Activated CD4-positive, alpha-beta T cell treated with anti-CD3 and anti-CD28 coated beads, Interleukin-2, amount 10 ng/mL, durations not matched to agents 24 days and 14 days (primary cell): ENCODE measurements at places on chromosomes 1 and 21.

- peaks cover 12% of the 10 kb centered on the region for H3K4me1 ChIP-seq
- DNase-seq: peak; percentile 67
Measured at GRCh38 chr1:45205011-45205909, 1.1 kb downstream of the ZSWIM5 start.

DNA sequence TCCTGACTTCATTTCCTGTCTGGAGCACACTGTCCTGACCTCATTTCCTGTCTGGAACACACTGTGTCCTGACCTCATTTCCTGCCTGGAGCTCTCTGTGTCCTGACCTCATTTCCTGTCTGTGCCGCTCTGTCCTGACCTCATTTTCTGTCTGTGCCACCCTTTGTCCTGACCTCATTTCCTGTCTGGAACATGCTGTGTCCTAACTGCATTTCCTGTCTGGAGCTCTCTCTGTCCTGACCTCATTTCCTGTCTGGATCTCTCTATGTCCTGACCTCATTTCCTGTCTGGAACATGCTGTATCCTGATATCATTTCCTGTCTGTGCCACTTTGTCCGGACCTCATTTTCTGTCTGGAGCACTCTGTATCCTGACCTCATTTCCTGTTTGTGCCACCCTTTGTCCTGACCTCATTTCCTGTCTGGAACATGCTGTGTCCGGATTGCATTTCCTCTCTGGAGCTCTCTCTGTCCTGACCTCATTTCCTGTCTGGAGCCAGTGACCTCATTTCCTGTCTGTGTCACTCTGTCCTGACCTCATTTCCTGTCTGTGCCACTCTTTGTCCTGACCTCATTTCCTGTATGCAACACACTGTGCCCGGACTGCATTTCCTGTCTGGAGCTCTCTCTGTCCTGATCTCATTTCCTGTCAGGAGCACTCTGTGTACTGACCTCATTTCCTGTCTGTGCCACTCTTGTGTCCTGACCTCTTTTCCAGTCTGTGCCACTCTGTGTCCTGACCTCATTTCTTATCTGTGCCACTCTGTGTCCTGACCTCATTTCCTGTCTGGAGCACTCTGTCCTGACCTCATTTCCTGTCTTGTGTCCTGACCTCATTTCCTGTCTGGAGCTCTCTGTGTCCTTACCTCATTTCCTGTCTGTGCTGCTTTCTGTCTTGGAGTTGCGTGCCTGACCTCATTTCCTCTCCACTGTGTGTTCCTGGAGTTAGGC lies 27.6 kb downstream of the SKI start:
- H3K27me3 ChIP-seq: no peaks in the 10 kb centered on the region
- peak; percentile 94 for DNase-seq
- H3K4me3 ChIP-seq: no peak overlapping the region
- peaks cover 51% of the 10 kb centered on the region for H3K36me3 ChIP-seq
- H3K4me1 ChIP-seq: peaks cover 33% of the 10 kb centered on the region
- no peak overlapping the region for H3K27ac ChIP-seq

- no peaks in the 10 kb centered on the region for H3K27me3 ChIP-seq
- no peak overlapping the region for H3K4me3 ChIP-seq
- H3K4me1 ChIP-seq: no peaks in the 10 kb centered on the region
Measured at GRCh38 chr1:181863736-181864135, 197.8 kb downstream of the ZNF648 start.

DNA sequence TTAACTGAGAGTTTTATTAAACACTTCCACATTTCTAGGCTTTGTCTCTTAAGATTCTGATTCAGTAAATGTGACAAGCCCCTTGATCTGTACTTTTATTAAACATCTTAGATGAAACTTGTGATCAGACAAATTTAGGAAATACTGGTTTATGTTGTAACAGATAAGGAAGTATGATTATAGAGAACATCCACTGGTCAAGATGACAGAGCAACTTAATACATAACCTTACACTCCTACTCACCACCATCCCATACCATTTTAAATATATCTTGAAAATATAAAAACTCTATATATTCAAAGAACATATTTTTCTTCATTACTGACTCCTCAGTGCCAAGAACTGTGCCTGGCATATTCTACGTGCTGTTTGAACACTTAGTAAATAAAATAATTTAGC lies 217.5 kb downstream of the LRRC40 start:
- no peak for DNase-seq
- H3K36me3 ChIP-seq: no peaks in the 10 kb centered on the region
- H3K4me3 ChIP-seq: no peak overlapping the region
- no peak overlapping the region for H3K27ac ChIP-seq
- H3K4me1 ChIP-seq: no peaks in the 10 kb centered on the region

GRCh38 chr1:11516961-11517635 lies 38.1 kb downstream of the DISP3 start:
- no peak overlapping the region for H3K27ac ChIP-seq
- H3K36me3 ChIP-seq: no peaks in the 10 kb centered on the region
- no peak overlapping the region for H3K4me3 ChIP-seq
- H3K4me1 ChIP-seq: no peaks in the 10 kb centered on the region
- no peak for DNase-seq

GRCh38 chr1:219794085-219794743 lies 134.1 kb downstream of the SLC30A10 start:
- no peak overlapping the region for H3K27ac ChIP-seq
- H3K4me3 ChIP-seq: no peak overlapping the region
- no peaks in the 10 kb centered on the region for H3K4me1 ChIP-seq
- no peak for DNase-seq
- no peaks in the 10 kb centered on the region for H3K27me3 ChIP-seq

GRCh38 chr1:95111014-95111413 lies 6.1 kb upstream of the TLCD4 start:
- H3K36me3 ChIP-seq: no peaks in the 10 kb centered on the region
- no peaks in the 10 kb centered on the region for H3K4me1 ChIP-seq
- no peak overlapping the region for H3K4me3 ChIP-seq
- no peak overlapping the region for H3K27ac ChIP-seq

- peak overlapping the region; percentile 98 for H3K4me3 ChIP-seq
- no peaks in the 10 kb centered on the region for H3K27me3 ChIP-seq
- no peak for DNase-seq
Measured at GRCh38 chr1:160647329-160647720, 481 bp upstream of the SLAMF1 start.

DNA sequence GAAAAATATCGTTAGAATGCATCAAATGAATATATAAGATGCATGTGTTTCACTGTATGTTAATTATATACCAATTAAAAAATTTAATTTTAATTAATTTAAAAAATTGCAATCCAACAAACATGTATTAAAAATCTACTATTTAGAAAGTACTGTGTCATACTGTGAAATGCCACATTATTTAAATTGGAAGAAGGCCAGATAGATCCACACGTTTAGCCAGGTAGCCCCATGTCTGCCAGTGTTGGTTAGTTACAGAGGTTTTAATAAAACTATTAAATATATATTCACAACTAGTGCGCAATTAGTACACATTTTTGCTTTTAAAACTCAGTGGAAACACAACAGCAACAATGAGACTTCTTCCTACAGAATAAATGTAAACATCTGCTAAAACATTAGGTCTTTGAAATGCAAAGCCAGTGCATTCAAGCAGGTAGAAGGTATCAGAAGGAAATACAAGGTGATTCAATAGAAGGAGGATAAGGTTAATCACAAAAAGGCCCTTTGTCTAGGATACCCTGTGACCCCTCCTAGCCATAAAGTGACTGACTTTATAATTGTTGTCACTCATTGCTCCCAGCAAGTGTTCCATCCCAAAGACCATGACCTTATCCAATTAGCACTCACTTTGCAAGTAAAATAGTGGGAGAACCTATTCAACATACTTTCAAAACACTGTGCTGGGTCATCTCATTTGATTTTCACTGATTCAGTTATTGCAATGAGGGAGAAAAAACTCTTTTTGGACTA lies 211.5 kb downstream of the TTLL7 start:
- no peak overlapping the region for H3K27ac ChIP-seq
- no peaks in the 10 kb centered on the region for H3K27me3 ChIP-seq
- H3K4me1 ChIP-seq: no peaks in the 10 kb centered on the region
- no peaks in the 10 kb centered on the region for H3K36me3 ChIP-seq

GRCh38 chr1:151501474-151501873 lies 9.7 kb upstream of the CGN start:
- no peak overlapping the region for H3K27ac ChIP-seq
- no peaks in the 10 kb centered on the region for H3K36me3 ChIP-seq
- DNase-seq: no peak
- H3K4me3 ChIP-seq: no peak overlapping the region
- H3K4me1 ChIP-seq: peaks cover 3% of the 10 kb centered on the region
